ENCODE measurements at places on chromosomes 2 and 18.

DNA sequence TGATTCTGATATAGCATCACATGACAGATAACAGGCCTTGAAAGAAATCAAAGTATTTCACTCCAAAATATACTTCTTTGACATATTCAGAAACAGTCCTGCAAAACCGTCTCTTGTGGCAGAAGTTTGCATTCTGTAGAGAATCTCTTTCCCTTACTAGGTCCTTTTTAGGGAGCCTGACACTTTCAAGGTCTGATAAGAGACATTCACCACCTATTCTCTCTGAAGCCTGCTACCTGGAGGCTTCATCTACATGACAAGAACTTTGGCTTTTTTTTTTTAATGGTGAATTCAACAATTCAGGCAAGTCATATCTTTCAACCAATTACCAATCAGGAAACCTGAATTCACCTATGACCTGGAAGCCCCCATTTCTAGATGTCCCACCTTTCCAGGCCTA, 83.8 kb downstream of the CCDC178 start:
- no peak for DNase-seq

GRCh38 chr18:74116633-74117554, 30.7 kb downstream of the FBXO15 start:
- DNase-seq, result no peak

- no peak for DNase-seq
These were observed 14.8 kb downstream of the PPIG start for GRCh38 chr2:169598982-169599381.

- DNase-seq, result no peak
These were observed 14.3 kb upstream of the TMEM185B start for GRCh38 chr2:120237491-120237902.

GRCh38 chr18:5895876-5896740, 786 bp upstream of the TMEM200C start:
- peak; percentile 61 for DNase-seq

- peak; percentile 28 for DNase-seq
These were observed 187.6 kb downstream of the ZNF521 start for GRCh38 chr18:25164211-25164847.

GRCh38 chr2:237639052-237639835, 11.9 kb downstream of the LRRFIP1 start:
- DNase-seq, result peak; percentile 92

DNA sequence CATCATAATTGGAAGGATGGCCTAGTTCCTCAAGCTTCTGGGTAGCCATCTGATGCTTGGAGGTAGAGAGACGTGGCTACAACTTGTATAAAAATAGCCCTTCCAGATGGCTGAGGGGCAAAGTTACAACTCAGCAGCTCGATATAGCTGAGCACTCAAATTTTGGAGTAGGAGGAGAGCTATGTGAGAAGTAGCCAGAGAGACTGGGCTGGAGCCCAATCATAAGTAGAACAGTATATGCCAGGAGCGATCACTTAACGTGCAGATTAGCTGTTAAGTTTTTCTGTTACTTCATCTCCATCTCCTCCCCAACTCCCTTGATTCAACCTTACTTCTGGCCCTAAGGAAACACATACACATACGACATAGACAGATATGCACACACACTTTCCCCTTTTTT, 28.8 kb downstream of the CNRIP1 start:
- DNase-seq, result no peak

DNA sequence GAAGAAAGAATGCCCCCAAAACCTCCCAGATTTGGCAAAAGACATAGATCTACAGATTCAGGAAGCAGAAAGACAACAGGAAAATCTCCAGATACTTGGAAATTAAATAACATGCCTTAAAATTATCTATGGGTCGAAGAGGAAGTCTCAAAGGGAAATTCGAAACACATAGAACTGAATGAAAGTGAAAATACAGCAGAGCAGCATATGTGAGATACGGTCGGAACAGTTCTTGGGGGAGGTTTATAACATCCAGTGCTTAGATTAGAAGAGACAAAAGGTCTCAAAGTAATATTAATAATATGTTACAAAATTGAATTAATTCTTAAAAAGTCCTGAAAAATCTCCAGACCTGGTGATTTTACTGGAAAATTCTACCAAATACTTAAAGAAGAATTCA, 14.3 kb downstream of the KCNG2 start:
- DNase-seq, result no peak
